ENCODE measurements at places on chromosomes 4 and X.

GRCh38 chr4:37936889-37937498 is 23.2 kb upstream of the PTTG2 start:
- DNase-seq = no peak

DNA sequence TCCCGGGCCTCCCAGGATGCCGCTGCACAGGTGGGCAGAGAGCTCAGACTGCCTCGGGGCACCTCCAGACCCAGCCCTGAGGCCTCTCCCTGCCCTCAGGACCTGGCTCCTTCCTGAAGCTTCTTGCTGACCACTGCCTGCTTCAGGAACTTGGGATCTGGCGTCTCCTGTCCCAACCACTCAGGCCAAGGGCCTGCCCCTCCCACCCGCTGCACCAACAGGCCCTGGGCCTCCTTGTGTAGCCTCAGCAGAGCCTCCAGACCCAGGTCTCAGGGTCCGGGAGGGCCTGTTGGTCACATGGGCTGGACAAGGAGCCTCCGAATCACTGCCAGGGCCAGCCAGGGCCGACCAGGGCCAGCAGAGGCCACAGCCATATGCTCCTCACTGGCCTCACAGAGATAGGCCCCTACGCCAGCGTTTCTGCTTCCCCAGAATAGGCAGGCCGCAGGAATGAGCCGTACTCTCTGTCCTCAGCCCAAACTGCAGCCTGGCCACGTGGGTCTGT is 2.8 kb downstream of the MXD4 start:
- no peak for DNase-seq

GRCh38 chr4:4875147-4875546 is 15.7 kb downstream of the MSX1 start:
- DNase-seq = no peak

DNA sequence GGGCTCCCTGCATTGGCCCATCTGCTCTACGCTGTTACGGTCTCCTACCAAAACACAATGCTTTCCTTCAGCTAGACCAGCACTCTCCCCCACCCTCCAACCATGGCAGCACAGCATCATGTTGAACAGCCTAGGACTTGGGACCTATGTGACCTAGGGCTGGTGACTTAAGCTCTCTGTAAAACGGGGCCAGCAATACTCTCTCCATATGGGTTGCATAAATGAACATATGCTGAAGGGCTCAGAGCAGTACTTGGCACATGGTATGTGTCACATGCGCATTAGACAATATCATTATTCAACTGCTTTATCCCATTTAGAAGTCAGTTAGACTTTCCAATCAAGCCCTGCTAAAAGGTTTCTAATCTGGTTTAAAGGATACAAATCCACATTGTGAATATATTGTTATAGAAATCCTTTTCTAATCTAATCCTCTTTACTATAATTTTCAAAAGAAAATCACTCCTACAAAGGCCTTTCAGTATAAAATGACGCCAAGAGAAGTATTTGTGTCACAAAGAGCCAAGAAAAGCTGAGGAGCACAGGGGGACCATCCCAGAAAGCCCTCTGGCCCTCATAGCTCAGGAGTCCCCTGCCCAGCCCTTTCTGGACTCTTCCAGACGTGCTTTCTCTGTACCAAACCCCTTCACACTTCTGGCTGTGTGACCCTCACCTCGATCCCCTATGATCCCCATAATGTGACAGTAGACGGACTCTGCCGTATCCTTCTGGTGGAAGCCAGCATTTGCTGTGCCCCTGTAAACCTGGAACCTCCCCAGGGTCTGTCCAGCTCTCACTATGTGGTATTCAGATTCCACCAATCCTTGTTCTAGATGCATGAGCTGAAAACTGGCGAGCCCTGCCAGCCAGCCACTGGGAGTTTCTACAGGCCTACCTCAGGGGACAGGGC is 42.3 kb downstream of the NSG1 start:
- no peak for DNase-seq

- DNase-seq = no peak
Measured at GRCh38 chr4:106796876-106797275, 239.2 kb downstream of the DKK2 start.

GRCh38 chrX:85808217-85808616 is 239.1 kb downstream of the CHM start:
- DNase-seq = no peak

- no peak for DNase-seq
Measured at GRCh38 chr4:98672583-98673287, 14.3 kb upstream of the TSPAN5 start.

- DNase-seq = no peak
Measured at GRCh38 chrX:42463706-42464490, 314.1 kb downstream of the PPP1R2C start.

GRCh38 chr4:95462921-95463320 is 85.9 kb downstream of the UNC5C start:
- no peak for DNase-seq

DNA sequence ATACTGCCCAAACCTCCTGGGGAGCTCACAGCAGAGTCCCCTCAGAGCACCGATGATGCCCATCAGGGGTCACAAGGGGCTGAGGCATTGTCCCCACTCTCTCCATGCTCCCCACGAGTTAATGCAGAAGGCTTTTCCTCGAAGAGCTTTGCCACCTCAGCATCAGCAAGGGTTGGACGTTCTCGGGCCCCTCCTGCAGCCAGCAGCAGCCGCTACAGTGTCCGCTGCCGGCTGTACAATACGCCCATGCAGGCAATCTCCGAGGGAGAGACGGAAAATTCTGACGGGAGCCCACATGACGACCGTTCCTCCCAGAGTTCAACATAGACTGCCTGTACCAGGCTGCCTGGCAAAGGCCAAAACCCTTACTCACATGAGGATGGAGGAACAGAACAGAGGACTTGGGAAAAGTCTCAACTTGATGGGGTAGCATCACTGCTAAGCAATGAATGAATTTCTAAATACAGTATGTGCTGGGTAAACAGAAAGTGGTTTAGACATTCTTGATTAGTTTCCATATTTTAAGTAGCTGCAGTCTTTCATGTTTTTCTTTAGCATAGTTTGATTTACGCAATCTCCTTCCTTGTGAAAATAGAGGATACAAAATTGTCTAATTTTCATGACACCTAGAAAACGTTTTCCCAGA is 5.0 kb upstream of the SCML1 start:
- no peak for DNase-seq

DNA sequence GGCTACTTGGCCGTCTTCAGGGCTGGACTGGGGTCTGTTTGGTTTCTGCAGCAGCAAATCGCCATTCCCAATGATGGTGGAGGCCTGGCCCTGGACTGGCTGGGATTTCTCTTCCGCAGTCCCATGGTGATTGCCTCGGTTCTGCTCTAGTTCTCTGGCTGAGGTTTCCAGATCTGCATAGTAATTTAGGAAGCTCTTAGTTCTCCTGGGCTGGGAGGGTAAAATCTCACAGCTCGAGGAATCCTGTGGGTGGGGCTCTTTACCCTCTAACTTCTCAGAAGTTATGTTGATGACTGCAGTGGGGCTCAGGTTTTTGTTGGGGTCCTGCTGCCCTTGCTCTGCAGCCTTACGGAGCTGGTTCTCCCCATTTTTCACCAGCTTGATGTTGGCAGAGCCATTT is 200.6 kb downstream of the APBB2 start:
- DNase-seq = no peak

- DNase-seq = no peak
Measured at GRCh38 chrX:9582956-9583355, 118.1 kb downstream of the TBL1X start.

- no peak for DNase-seq
Measured at GRCh38 chrX:17380221-17380620, 5.2 kb downstream of the NHS start.

DNA sequence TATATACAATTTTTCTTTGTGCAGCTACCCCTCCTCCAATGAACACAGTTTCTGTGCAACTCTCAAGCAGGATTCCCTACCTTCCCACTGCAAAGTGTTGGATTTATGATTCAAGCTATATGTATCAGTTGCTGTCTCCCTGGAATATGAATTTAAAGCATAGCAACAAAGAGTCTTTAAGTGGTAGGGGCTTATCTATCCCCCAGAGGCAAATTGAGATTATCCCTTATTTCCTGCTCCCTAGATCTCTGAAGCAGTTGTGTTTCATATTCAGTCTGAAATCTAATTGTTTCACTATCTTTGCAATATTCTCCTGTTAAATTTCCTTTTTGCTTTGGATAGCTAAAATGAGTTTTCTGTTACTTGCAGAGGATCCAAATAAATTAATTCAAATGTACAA is 263.0 kb downstream of the IQCM start:
- no peak for DNase-seq

DNA sequence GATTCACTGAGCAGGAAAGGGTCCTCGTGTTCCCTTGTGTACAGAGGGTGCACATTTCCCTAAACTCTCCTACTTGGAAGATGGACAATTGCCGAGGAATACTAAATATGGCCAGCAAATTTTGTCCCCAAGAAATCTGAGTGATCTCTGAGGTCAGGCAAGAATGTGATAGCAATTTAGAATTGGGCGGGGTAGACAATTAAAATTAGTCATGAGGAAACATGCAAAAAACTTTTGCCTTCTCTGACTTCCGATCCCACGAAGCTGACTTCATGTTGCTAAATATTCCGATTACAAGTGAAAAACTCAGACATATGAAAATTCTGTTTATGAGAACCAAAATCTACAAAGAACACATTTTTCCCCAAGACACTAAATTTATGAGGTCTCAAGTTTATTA is 453.9 kb upstream of the ZFP42 start:
- DNase-seq = no peak

GRCh38 chr4:88106205-88106604 is 52.2 kb downstream of the ABCG2 start:
- DNase-seq = no peak

DNA sequence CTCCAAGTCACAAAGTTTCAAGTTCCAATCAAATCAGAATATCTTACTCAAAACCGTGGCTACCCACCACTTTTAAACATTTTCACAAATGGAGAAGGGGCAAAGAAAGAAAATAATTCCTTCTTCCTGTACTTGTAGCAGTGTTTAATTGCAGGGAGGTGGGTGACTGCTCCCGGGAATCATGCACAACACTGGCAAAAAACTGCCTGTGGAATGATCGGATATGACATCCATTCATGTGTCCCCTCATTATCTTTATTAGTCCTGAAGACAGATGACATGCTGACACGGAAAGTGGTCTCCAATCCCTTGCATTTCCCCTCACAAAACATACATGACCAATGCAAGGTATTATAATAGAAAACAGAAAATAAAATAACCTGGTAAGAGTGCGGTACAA is 2.0 kb downstream of the TSPAN5 start:
- DNase-seq = no peak

GRCh38 chr4:186827534-186827897 is 103.9 kb upstream of the FAT1 start:
- no peak for DNase-seq

DNA sequence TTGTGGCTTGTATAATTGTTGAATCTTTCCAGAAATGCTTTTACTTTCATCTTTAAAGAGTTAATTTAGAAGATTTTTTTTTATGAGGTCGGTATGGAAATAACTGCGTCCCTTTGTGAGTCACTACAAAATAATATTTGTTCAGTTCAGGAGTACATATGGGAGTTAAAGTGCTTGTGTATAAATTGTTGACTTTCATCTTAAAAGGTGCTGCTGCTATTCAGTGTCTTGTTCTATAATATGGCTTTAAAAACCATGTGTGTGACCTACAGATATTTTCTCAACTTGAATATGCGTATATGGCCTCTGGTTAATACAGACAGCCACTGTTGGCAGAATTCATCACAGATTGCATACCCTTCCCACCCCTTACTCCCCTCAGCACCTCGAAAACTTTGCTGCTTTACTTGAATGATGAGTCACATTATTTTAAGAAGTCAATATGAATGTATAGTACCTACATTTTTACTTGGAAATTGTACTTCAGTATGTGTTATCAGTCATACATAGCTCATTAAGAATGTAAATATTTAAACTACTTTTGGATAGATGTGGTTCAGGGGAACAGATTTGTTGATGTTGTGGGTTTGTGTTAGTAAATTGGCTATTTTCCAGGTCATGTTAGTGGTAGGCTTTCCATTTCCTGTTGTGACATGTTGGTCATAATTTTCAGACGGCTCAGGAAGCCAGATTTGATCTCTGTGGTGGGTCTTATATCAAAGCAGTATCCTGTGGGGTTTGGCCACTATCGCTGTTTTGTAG is 1.5 kb downstream of the CLCN3 start:
- DNase-seq = no peak

- DNase-seq = no peak
Measured at GRCh38 chrX:133323431-133323830, 91.9 kb downstream of the GPC4 start.

- no peak for DNase-seq
Measured at GRCh38 chr4:82469791-82470345, 39.5 kb downstream of the ENOPH1 start.

DNA sequence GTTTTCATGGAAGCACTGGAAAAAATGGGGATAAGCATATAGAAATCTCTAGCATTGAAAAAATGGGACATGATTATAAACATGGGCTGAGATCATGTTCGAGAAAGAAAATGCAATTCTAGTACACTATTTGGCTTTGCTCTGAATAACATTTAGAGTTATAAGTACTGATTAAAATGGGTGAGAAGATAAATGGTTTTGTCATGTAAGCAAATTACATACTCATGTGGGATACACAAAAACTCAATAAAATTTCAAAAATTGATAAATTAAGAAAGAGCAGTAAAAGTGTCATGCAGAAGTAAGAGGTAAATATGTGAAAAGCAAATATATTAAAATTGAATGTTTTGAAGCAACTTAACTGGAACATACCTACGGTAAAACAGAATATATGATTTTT is 99.6 kb downstream of the GRIA2 start:
- DNase-seq = no peak

GRCh38 chrX:119706616-119707015 is 13.6 kb upstream of the SEPTIN6 start:
- no peak for DNase-seq

DNA sequence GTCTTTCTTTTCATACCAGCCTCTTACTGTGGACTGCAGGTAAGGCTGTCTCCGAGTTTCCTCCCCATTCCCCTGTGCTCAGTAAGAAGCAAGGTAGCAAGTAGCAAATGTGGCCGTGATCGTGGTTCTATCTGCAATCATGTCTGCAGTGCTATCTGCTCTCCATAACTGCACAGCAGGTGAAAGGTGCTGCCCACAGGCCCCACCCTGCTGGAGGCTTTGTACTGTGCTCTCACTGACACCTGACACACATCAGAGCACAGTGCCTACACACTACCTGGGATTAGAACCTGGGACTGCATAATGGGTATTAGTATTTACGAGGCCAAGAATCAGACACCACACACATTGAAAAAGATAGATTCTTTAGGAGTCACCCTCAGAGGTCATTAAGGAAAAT is 15.3 kb downstream of the PGRMC1 start:
- no peak for DNase-seq

- peak; percentile 29 for DNase-seq
Measured at GRCh38 chr4:3044870-3045819, 29.2 kb downstream of the HTT-AS start.

GRCh38 chr4:156892805-156893204 is 78.8 kb downstream of the PDGFC start:
- no peak for DNase-seq

- no peak for DNase-seq
Measured at GRCh38 chr4:156673483-156673882, 298.1 kb downstream of the PDGFC start.

- DNase-seq = no peak
Measured at GRCh38 chrX:131818297-131818936, 204.7 kb upstream of the STK26 start.
